ENCODE measurements at places on chromosomes 2 and 18. TPM values are rescaled to one million over a fixed set of nuclear protein-coding genes. Genes with fewer than 3 reads are reported as not detected.

Gene SIGLEC15
- total RNA-seq: 0.60 TPM

Gene CD8B2
- total RNA-seq: not detected

Gene KCNG2
- total RNA-seq: not detected

Gene SNORC
- total RNA-seq: 0.89 TPM

DNA sequence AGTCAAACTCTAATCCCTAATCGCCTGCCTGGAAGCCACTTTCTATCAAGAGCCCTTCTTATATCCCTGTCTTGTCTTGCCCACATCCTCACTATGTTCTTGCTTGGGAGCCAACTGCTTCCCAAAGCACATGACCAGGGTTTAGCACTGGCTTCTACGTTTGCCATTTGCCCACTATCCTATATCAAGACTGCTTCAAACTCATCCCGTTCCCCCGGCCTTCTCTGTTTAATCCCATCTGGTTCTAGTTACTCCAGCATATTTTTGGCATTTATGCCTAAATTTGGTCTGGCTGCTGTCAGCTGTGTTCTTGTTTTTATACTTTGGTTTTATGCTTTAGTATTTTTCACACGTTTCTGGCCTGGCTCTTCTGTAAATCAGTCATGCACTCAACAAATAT, 40.2 kb downstream of the POLR1A start:
- H3K27ac ChIP-seq: peak overlapping the region; percentile 79
- DNase-seq: peak; percentile 38
- peaks cover 51% of the 10 kb centered on the region for H3K36me3 ChIP-seq
- H3K27me3 ChIP-seq: no peaks in the 10 kb centered on the region
- H3K4me1 ChIP-seq: peaks cover 85% of the 10 kb centered on the region

DNA sequence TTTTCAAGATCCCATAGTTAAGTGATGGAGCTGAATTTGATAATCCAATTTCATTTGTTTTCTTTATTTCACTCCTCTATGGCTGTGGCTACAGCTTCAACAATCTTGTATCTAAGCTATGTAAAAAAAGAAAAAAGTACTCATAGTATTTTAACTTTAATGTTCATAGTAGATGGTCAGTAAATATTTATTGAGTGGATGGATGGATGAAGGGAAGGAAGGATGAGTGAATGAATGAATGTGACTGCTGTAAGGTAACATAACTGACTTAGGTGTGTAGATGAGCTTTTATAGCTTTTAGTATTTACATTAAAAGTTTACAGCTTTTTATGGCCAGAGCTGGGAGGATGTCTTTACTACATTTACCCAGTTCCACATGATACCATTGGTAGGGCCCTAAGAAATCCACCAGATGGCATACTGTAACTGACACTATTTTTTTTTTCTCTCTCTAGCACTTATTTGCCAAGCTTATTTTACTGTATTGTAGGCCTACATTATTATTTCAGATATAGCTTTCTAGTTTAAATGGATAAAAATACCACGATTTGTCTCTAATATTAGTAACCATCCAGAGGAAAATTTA, 13.4 kb upstream of the HRH4 start:
- no peaks in the 10 kb centered on the region for H3K27me3 ChIP-seq
- H3K36me3 ChIP-seq: peaks cover 23% of the 10 kb centered on the region
- DNase-seq: no peak
- H3K27ac ChIP-seq: no peak overlapping the region
- no peak overlapping the region for H3K4me3 ChIP-seq
- no peaks in the 10 kb centered on the region for H3K4me1 ChIP-seq

DNA sequence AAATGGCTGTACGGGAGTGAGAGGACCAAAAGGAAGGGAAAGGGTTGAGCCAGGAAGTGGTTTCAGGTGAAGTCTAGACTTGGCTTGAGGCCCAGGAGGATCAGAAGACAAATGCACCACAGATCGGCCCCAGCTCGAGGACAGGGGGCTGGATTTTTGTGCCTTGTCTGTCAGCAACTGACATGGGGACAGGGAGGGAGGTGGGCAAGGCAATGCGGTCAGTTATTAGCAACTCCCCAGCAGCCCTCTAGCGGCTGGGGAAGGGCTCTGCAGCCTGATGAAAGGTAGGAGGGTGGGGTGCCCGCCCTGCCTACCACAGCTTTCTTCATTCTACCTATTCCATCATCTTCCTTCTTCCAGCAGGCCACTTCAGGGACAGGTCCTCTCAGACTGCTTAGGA, 50.0 kb downstream of the CPO start:
- DNase-seq: no peak
- H3K36me3 ChIP-seq: no peaks in the 10 kb centered on the region
- no peak overlapping the region for H3K27ac ChIP-seq
- no peak overlapping the region for H3K4me3 ChIP-seq

GRCh38 chr2:23767876-23768621, 158.9 kb downstream of the ATAD2B start:
- no peak overlapping the region for H3K27ac ChIP-seq
- no peak overlapping the region for H3K4me3 ChIP-seq
- DNase-seq: no peak

DNA sequence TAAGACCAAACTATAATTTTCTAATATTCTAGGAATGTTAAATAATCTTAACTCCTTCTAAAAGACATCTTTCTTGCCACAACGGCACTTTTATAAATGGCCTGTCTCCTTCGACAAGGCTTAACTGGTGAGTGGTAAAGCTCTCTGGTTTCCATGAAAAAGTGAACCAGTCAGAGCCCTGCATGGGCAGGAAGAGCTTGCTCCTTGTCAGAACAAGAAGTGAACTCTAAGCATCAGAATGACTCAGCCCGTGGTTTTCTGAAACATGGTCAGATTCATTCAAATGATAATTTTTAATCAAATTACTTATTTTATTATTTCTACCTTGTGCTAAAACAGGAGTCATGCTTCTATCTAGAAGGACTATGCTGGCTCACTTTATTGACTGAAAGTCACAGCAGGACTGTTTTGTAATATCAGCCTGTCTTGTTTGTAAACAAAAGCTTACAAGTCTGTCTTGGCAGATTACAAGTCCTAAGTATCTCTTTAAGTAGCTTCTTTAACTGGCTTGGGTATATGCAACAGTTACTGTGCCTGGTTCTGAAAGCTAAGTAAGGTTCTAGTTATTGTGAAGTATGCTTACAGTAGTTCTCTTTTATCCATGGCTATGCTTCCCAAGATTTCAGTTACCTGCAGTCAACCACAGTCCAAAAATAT, 245.4 kb downstream of the NAPG start:
- H3K36me3 ChIP-seq: no peaks in the 10 kb centered on the region
- H3K27ac ChIP-seq: no peak overlapping the region
- no peak overlapping the region for H3K4me3 ChIP-seq
- H3K4me1 ChIP-seq: no peaks in the 10 kb centered on the region

DNA sequence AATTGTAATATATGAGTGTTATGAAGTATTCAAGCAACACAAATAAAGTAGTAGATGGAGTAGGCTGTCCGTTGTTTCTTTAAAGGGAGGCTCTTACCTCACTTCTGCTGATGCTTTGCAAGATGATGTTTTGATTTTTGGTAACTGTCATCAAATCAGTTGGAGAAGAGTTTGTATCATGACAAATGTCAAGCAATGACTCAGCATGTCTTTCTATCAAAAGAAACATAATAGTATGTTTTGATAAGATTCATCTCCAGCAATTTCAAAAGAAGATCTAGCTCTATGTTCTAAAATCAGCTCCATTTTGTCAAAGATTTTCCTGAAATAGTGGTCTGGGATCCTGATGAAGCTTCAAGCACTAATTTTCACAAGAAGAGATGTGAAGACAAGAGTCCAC, 25.6 kb downstream of the MAP3K19 start:
- H3K4me1 ChIP-seq: no peaks in the 10 kb centered on the region
- peaks cover 14% of the 10 kb centered on the region for H3K27me3 ChIP-seq
- DNase-seq: no peak

- no peak for DNase-seq
- peaks cover 22% of the 10 kb centered on the region for H3K36me3 ChIP-seq
- H3K27me3 ChIP-seq: no peaks in the 10 kb centered on the region
- H3K27ac ChIP-seq: no peak overlapping the region
- peaks cover 15% of the 10 kb centered on the region for H3K4me1 ChIP-seq
Measured at GRCh38 chr2:232773815-232774214, 2.5 kb downstream of the KCNJ13 start.

GRCh38 chr2:161382747-161383146, 33.4 kb upstream of the TBR1 start:
- no peak overlapping the region for H3K4me3 ChIP-seq
- no peaks in the 10 kb centered on the region for H3K27me3 ChIP-seq
- H3K27ac ChIP-seq: no peak overlapping the region
- no peak for DNase-seq

DNA sequence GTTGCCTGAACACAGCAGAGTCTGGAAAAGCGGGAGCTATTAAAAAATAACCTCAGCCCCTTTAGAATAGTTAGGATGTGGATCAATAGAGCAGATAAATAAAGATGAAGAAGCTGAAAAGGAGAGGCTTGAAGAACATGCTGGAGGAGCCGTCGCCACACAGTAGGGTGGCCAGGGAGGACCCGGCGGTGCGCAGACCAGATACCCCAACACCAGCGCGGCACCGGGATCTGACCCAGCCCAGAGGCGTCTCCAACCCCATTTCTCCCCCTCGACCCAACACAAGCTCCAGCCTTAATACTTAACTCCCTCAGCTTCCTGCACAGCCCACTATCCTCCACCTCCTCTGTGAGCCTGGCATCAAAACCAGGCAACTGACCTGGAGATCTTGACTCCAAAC, 16.0 kb downstream of the CYB5A start:
- no peaks in the 10 kb centered on the region for H3K36me3 ChIP-seq
- no peak overlapping the region for H3K4me3 ChIP-seq
- no peak overlapping the region for H3K27ac ChIP-seq

DNA sequence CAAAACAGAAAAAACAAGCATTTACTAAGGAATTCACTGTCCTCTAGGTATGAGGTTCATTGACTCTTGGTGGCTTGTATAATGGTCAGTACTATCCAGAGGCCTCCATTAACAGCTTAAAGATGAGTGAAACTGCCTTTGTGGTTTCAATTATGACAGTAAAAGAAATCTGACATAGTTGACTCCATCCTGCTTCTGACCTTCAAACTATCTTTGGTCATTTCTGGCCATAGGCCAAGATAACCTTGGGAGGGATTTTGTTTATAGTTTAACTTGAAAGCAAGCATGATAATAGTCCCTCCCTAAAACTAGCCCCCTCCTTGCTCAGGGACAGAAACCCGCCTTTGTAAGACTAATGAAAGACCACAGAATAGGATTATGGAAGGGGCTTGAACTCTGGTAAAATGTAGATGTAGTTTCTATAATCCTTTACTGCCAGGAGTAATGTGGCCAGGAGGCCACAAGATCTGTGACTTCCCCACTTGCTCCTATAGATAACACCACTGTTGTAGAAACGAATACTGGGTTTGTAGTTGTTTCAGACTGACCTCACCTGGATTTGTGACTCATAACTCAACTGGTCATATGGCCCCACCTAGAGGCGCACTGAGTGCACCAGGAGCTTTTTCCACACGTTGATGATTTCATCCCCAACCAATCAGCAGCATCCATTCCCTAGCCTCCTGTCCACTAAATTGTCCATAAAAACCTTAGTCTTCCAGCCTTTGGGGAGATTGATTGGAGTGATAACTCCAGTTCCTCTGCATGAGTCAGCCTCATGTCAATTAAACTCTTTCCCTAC, 8.6 kb upstream of the PLEKHM3 start:
- DNase-seq: peak; percentile 82
- no peak overlapping the region for H3K4me3 ChIP-seq
- peak overlapping the region; percentile 74 for H3K27ac ChIP-seq
- H3K36me3 ChIP-seq: no peaks in the 10 kb centered on the region
- H3K27me3 ChIP-seq: peaks cover 6% of the 10 kb centered on the region

- no peak for DNase-seq
- no peaks in the 10 kb centered on the region for H3K36me3 ChIP-seq
- H3K4me3 ChIP-seq: no peak overlapping the region
- no peaks in the 10 kb centered on the region for H3K27me3 ChIP-seq
Measured at GRCh38 chr2:23526835-23527790, 142.1 kb downstream of the KLHL29 start.

DNA sequence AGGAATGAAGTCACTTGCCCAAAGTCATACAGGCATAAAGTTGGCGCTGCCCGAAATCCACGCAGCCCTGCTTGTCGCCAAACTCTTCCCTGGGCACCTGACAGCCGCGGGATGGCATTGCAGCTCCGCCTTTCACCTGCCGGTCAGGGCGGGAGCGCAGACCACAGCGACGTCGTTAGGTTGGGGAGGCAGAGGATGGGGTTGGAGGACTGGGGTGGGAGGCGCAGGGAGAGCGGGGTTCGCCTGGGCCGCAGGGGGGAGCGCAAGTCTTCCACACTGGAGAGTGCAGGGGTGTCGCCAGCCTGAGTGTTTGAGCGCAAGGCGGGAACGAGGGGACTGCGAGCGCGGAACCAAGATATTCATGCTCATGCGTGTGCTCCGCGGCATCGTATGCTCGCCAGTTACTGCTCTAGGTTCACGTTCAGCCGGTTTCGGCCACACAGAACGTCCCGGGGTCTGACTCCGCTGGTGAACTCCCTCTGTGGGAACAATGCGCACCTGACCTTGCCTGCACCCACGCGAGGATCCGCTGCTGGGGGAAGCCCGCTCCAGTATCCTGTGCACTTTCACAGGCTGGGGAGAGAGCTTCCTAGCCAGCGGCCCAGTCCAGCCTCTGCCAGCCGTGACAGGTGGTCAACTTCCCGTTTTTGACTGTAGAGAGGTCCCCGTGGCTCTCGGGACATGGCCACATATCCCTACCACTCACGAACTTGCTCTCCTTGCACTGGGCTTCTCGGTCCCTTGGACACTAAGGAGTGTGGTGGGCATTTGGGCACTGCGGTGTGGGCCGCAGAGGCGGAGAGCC, 767 bp upstream of the NPPC start:
- H3K36me3 ChIP-seq: no peaks in the 10 kb centered on the region
- no peak for DNase-seq
- peak overlapping the region; percentile 49 for H3K4me3 ChIP-seq
- H3K27me3 ChIP-seq: peaks cover 43% of the 10 kb centered on the region
- H3K27ac ChIP-seq: no peak overlapping the region
- H3K4me1 ChIP-seq: no peaks in the 10 kb centered on the region

- no peaks in the 10 kb centered on the region for H3K27me3 ChIP-seq
- peak; percentile 30 for DNase-seq
- H3K4me3 ChIP-seq: peak overlapping the region; percentile 57
- peak overlapping the region; percentile 90 for H3K27ac ChIP-seq
- H3K36me3 ChIP-seq: peaks cover 15% of the 10 kb centered on the region
Measured at GRCh38 chr2:224009605-224010315, 29.3 kb downstream of the SERPINE2 start.

GRCh38 chr2:148638543-148638942, 6.0 kb upstream of the EPC2 start:
- no peak overlapping the region for H3K4me3 ChIP-seq
- no peak overlapping the region for H3K27ac ChIP-seq
- H3K27me3 ChIP-seq: peaks cover 9% of the 10 kb centered on the region
- H3K4me1 ChIP-seq: peaks cover 8% of the 10 kb centered on the region
- DNase-seq: no peak

GRCh38 chr2:97759727-97760407, 46.5 kb downstream of the ZAP70 start:
- no peaks in the 10 kb centered on the region for H3K27me3 ChIP-seq
- peaks cover 34% of the 10 kb centered on the region for H3K36me3 ChIP-seq
- H3K4me3 ChIP-seq: no peak overlapping the region
- peaks cover 10% of the 10 kb centered on the region for H3K4me1 ChIP-seq

Data from HFFc6 (cell line).